ENCODE measurements at places on chromosomes 5 and 9.

DNA sequence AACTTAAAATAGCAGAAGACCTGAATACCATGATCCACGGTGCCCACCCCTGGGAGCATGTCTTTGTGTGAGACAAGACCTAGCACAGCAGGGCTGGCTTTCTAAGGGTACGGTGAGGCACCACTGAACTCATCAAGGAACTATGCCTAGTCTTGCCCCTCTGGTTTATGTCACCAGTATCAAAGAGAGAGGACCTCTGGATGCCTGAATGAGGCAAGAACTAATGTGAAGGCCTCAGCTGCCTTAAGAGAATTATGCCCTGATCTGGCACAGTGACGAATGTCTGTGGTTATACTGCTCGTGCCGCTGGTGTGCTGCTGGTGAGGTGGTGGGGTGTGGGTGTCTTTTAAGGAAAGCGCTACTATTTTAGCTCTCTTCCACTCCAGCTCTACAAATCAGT, 23.0 kb downstream of the NREP start:
- DNase-seq: no peak

DNA sequence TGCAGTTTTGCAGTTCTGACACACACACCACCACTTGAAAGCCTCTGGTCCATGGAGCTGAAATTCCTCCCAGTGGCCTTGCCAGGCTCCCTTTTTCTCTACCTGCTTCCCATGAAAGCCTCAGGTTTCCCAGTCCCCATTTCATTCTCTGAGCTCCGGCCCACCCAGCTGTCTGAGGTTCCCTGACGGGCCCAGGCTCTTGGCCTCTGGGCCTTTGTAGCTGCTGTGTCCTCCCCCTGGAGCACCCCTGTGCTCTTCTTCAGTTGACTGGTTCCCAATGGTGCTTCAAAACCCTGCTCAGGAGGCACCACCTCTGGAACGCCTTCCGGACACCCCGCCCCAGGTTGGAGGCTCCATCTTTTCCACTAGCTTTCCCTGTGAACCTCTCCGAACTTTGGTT, 155.9 kb upstream of the SHB start:
- DNase-seq: no peak

- no peak for DNase-seq
These were observed 141.1 kb upstream of the RAD23B start for GRCh38 chr9:107141967-107142366.

GRCh38 chr9:128886211-128886891, 4.4 kb downstream of the LRRC8A start:
- no peak for DNase-seq

GRCh38 chr9:35732800-35733541, 505 bp downstream of the CREB3 start:
- DNase-seq: no peak

- DNase-seq: no peak
These were observed 11.4 kb downstream of the OTULIN start for GRCh38 chr5:14675865-14676300.

DNA sequence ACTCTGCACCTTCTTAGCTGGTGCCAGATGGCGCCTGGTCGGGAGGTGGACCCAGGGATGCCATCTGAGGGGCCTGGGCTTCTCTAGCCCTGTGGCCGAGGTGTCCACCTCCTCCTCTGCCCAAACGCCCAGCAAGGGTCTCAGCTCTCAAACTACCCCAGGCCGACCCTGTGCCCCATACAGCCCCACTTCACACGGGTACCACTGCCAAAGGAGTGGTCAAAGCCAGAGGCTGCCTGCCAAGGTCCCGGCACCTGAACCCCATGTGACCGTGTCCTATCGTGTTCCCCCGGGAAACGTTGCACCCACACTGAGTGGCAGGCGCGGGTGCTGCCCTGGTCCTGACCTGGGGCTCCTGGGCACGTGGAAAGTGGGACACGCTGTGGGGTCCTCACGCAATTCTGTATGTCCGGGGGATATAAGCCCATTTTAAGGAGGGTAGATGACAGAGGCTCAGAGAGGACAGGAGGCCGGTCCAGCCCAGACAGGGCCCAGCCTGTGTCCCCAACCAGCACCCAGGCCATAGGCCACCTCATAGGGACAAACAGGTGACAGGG, 1.9 kb downstream of the ENTPD8 start:
- no peak for DNase-seq

DNA sequence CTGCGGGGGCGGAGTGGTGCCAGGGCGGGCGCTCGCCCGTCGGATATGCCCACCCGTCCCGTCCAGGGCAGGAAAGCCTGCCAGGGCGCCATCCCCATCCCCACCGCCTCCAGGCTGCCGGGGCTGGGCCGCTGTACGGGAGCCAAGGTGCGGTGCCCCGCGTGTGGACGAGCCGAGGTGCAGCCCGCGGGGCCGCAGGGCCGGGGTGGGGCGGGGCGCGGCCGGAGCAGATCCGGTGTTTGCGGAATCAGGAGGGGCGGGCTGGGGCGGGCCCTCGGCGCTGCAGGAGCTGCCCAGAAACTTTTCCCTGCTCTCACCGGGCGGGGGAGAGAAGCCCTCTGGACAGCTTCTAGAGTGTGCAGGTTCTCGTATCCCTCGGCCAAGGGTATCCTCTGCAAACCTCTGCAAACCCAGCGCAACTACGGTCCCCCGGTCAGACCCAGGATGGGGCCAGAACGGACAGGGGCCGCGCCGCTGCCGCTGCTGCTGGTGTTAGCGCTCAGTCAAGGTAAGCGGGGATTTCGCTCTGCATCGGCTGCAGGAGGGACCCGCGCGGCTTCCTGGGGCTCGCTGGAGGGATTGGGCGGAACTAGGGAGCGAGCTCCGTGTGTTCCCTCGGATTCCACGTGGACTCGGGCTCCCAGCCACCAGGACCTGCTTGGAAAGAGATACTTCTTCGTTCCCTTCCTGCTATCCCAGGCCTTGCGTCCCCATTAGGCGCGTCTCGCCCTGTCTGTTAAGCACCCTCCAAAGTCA, at the start of gene ITGA2:
Gene ITGA2 (plus strand): TSS at position 328 of the 756 bp plus-strand sequence. CDS start 117 bp downstream, at position 445.
- no peak for DNase-seq

DNA sequence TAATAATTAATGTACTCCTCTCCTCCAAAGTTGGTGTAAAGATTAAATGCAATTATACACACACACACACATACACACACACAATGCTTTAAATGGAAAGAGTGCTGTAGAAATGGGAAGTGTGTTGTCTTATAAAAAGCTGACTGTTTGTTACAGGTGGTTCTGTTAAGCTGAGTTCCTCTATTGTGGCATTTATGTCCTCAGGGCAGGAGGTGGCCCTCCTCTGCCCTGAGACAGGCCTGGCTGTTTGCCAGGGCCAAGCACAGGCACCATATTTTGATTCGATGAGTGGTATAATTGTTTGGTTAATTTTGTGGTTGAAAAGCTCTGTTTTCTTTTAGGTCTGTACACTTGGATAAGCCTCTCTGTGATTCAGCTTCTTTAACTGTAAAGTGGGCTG, 573.9 kb downstream of the KIF4B start:
- DNase-seq: no peak

GRCh38 chr9:17852108-17852507, 273.2 kb downstream of the SH3GL2 start:
- no peak for DNase-seq

DNA sequence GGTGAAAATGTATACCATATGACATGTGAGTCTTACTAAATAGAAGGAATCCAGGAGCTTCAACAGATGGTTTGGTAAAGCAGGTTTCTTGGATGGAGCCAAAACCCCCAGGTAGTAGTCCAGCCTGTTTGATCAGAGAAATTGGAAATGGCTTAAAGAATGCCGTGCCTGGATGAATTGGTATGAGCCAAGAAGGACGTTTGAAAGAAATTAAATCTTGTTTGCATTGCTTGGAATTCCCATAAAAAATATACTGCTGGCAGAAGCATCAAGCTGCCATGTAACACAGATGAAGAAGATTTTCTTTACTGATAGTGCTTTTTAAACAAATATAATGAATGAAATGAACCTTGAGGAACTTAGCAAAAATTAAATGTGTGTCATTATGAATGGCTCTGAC, 176.3 kb downstream of the NPR3 start:
- DNase-seq: no peak

DNA sequence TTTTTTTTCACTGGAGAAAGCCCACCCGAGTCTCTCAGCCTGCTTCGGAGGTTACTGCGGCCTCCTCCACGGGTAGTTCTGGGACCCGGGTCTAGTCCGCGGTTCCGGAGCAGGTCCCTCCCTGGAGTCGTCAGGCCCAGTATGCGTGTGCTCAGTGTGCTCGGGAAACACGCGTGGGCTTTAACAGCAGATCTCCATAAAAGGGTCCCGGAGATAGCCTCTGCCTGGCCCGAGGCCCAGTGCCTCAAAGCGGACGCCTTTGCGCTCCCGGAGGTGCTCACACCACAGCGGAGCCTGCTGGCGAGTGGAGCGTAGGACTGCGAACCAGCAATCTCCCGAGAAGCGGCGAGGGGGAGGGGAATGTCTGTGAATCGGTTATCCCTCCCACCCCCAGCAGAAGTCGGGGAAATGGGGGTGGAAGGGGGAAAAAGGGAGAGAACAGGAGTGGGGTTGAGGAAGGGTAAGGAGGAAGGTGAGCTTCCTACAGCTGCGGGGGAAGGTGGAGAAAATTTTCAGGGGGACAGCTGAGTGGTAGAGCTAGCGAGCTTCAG, 28.7 kb downstream of the CDKN2A start:
- no peak for DNase-seq

- no peak for DNase-seq
These were observed 1.7 kb downstream of the DBN1 start for GRCh38 chr5:177471610-177472356.

DNA sequence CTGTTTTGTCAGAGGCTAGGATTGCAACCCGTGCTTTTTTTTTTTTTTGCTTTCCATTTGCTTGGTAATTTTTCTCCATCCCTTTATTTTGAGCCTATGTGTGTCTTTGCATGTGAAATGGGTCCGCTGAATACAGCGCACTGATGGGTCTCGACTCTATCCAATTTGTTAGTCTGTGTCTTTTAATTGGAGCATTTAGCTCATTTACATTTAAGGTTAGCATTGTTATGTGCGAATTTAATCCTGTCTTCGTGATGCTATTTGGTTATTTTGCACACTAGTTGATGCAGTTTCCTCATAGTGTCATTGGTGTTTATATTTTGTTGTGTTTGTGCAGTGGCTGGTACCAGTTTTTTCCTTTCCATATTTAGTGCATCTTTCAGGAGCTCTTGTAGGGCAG, 36.2 kb upstream of the TAF11L2 start:
- no peak for DNase-seq

GRCh38 chr9:4090491-4090890, 209.4 kb downstream of the GLIS3 start:
- DNase-seq: no peak

- no peak for DNase-seq
These were observed 78.4 kb downstream of the GLDC start for GRCh38 chr9:6567140-6567591.

DNA sequence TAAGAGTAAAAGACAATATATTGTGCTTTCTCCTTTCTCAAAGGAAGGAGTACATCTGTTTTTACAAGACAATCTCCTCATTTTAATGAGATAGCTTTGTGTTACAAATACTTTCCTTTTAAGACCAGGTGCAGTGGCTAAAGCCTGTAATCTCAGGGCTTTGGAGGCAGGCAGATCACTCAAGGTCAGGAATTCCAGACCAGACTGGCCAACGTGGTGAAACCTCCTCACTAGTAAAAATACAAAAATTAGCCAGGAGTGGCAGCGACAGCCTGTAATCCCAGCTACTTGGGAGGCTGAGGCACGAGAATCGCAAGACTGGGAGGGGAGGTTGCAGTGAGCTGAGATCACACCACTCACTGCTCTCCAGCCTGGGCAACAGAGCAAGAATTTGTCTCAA, 11.8 kb downstream of the TMEM161B start:
- DNase-seq: no peak

DNA sequence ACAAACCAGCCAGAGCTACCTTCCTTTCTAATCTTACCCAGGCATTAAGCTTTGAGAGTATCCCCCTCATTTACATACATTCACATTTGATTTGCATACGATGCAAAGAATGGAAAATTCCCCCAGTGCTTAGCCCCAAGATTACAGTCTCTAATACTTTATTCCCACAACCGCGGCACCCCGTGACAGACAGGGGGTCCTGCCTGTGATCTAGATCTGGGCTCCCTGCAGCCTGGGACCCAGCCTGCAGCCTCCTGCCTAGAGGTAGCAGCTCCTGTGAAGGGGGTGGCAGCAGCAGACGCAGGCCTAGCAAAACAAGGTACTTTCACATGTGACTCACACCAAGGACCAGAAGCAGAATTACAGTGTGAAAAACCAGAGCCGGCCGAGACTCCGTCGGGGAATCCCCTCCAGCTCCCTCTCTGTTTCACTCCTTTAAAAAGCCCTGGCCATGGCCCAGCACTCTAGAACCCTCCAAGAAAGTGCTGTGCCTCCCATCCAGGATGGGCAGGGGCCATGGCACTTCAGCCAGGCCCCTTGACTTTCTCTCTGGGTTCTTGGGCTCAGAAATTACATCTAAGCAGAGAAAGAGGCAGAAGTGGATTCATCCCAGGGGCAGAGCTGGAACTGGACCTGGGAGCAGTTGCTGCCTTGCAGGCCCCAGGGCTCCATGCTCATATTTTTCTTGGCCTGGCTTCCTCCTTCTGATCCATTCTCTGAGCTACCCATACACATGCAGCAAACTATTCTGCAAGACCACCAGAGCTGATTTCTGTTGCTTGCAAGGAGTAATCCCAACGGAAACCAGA, 14.0 kb upstream of the TCF7 start:
- DNase-seq: peak; percentile 55

- no peak for DNase-seq
These were observed 190.6 kb downstream of the MPDZ start for GRCh38 chr9:13088720-13089427.

DNA sequence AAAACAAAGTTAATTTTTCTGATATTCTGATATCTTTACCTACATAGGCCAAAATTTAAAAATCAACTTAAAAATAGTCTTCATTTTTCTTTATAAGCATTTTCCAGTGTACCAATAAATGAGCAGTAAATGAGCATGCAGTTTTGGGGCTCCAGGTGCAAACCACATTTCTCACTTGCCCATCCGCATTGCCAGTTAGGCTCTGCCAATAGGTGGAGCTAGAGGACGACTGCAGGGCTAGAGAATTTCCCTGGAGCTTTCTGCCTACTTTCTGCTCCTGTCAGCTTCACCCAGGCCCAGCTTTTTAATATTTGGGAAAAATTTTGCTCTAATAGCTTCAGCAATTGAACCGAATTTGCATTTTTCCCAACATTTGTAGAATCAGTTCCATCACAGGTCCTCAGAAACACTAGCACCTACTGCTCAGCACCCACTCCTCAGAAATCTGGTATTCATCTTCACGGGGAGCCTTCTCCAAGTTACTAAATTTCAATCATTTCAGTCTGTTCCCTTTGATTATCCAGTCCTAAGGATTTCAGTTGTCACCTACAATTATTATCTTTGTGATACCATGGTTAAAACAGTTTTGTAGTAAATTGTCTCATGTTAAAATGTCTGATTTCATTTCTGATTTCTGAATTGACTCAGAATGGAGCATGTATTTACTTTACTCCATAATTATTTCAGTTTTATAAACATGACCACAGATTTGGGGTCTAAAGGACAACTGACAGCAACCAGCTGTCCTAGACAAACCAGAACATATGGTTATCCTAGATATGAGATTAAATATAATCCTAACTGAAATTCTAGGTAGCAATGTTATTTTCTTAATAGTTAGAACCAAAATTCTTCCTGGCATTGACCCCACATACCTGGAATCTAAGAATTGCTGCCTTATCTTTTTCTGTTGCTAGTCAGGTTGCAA, 104.6 kb upstream of the FAM174A start:
- no peak for DNase-seq
